ENCODE measurements at places on chromosomes 6 and 20.

DNA sequence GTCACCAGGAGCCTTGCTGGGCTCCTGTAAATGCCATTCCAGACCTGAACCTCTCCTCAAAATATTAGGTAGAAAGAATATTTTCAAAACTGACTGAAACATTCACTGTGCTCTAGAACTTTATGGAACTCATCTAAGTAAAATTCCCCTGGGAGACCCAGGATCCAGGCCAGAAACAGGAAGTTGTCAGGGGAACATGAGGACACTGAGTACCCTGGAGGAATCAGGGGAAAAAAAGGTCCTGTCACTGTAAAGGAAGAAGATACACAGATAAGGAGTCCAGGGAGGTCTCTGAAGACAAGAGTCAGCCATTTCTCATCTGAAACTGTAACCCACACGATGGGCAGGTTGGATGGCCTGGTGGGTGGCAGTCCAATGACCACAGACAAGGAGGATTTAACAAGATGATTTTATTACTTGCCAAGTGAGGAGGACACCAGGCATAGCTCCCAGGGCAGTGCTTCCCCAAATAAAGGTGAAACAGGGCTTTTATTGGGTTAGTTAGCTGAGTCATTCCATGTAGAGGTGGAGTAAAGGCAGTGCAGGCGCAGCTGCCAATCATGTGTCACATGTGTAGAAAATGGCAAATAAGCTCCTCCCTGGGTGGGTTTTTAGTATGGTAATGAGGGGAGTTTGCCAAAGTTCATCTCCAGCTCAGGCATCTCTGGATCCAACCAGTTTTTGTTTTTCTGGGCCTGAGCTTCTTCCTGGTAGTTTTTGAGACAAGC lies 138.5 kb downstream of the RCAN2 start:
- no peak for DNase-seq

DNA sequence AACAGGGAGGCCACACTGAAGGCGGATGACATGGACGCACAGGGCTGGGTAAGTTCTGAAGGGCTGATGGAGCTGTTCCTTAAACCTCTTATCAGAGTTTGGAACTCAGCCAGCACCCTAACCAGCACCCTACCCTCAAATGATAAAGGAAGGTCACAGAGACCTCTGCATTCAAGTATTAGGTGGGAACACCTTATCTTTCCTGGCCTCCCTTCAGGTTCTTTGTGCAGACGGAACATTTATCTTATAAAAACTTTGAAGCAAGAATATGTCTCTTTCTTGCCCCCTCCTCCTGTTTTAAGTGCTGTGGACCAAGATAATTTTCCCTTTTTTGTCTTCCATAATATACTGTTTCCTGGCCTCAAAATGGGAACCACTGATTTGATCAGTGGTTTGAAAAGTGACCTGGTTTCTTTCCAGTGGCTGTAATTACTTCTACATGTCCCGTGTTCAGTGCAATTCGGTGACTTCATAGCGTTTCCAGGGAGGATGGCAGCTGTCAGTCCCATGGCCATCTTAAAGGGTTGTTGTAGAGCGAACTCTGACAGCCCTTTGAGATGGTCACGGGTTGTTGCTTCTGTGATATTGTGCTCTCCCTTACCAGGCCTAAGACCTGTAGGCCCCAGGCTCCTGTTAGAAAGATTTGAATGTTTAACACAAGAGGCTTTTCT lies 213.2 kb upstream of the MYLIP start:
- no peak for DNase-seq

GRCh38 chr6:335572-335971 lies 43.3 kb downstream of the DUSP22 start:
- DNase-seq, result no peak

DNA sequence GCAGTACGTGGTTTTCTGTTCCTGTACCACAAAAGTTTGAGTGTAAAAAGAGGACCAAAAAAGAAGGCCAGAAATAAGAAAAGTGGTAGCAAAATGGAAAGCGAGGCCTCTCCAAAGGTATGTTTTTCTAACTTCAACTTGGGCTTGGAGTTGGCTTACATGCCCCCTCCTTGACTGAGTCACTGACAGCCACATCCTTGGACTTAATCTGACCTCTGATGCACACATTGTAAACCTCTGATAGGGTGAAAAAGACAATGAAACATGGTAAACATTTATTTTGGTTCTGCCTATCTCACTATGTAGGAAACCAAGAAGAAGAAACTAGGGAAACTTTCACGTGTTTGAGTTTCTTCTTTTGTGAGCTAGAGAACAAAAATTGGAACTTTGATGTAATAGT lies 503.2 kb upstream of the ID4 start:
- no peak for DNase-seq

DNA sequence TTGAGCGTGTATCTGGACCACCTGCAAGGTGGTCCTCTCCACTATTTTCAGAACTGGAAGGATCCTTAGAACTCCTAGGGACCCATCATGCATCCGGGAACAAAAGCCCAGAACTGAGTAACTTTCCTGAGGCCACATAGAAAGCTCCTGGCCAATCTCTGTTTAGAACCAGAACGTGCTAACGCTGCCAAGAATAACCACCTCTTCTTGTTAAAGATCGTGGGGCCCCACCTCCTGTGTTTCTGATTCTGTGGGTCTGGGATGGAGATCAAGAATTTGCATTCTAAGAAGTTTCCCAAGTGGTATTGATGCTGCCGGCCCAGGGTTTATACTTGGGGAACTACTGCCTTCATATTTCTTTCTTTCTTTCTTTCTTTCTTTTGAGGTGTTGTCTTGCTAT lies 13.3 kb downstream of the CD40 start:
- no peak for DNase-seq

DNA sequence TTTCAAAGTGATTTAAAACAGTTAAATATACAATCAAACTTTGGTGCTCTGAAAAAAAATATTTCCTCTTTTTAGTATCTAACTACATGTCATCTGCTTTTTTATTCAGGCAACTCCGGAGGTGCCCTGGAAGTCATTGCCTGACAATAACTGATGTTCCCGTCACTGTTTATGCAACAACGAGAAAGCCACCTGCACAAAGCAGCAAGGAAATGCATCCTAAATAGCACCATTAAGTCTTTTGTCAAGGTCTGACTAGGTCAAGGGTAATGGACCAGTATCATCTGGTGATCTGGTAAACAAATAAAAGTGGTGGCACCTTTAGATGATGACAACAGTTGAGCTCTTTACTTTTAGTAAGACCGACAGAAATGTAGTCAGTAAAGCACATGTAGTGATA lies 13.2 kb downstream of the FAM229B start:
- no peak for DNase-seq

DNA sequence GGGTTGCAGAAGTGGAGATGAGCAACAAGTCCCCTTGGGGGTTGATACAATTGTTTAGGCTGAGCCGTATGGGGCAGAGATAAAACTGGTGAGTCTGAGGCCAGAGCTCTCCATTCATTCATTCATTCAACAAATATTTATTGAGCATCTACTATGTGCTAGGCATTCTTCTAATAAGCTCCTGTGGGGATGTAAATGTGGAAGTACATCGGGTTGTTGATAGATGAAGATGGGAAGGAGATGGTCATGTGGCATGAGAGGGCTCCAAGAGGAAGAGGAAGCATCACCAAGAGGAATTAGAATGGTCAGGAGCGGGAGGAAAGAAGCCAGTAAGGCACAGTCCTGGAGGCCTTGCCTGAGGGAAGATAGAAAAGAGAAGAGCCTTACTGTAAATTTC lies 98.7 kb upstream of the MLN start:
- DNase-seq, result no peak

- DNase-seq, result no peak
These were observed 135.0 kb upstream of the MAN1A1 start for GRCh38 chr6:119484598-119484997.

GRCh38 chr6:110543106-110543505 lies 66.7 kb upstream of the SLC22A16 start:
- DNase-seq, result no peak

GRCh38 chr6:56759521-56759920 lies 116.8 kb upstream of the DST start:
- DNase-seq, result no peak

DNA sequence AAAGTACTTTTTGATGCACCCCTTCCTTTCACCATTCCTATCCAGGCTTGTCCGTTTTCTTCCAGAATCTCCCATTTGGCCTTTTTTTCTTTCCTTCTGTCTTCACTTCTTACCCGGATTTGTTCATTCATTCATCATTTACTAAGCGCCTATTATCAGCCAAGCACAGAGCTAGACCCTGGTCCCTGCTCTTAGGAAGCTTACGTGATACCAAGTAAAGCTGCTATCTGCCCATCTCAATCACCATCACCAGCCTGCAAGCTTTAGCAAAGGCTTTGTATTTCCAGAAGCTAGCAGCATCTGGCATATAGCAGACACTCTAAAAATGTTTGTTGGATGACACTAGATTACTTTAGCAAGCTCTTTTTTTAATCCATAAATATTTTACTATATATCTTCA lies 4.8 kb downstream of the NDRG3 start:
- DNase-seq, result no peak

- no peak for DNase-seq
These were observed 70.8 kb upstream of the SLC22A23 start for GRCh38 chr6:3527651-3527977.

GRCh38 chr20:36150847-36151539 lies 3.5 kb upstream of the EPB41L1 start:
- no peak for DNase-seq

GRCh38 chr20:63036291-63036690 lies 29.5 kb upstream of the BHLHE23 start:
- DNase-seq, result no peak

GRCh38 chr20:49594931-49595315 lies 27.0 kb upstream of the PTGIS start:
- no peak for DNase-seq

- no peak for DNase-seq
These were observed 186.1 kb downstream of the LAMA2 start for GRCh38 chr6:129069006-129069405.

DNA sequence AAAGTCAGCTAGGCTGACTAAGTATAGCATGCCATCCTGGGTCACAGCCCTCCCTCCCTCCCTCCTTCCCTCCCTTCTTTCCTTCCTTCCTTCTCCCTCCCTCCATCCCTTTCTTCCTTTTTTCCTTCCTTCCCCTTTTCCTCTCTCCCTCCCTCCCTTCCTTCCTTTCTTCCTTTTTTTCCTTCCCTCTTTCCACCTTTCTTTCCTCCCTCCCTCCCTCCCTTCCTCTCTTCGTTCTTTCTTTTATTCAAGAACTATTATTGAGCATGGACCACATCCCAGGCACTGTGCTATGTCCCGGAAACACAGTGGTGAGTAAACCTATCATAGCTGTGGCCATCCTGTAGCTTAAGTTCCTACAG lies 106.2 kb upstream of the BACH2 start:
- DNase-seq, result no peak

DNA sequence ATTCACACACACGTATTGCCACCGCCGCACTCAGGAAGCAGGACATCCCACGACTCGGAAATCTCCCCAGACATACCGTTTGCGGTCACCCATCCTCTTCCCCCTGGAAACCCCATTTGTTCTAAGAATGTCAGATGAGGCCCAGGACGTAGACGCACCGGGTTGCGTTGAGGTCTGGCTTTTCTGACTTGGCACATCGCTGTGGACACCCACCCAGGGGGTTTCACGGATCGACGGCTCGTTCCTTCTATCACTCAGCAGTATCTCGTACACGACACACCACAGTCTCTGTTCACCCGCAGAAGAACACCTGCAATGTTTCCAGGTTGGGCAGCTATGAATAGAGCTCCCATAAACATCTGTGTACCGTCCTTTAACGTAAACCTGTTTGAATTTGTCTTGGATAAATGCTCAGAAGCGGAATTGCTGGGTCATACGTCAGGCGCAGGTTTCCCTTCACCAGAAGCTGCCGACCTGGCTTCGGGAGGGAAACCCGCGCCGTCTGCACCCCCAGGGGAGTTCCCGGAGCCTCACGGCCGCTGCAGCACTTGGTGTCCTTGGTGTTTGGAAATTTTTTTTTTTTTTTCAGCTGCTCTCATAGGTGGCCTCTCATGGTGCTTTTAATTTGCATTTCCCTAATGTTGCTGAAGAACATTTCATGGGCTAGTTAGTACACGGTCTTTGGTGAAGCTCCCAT lies 9.3 kb upstream of the EEF1A2 start:
- DNase-seq, result no peak

DNA sequence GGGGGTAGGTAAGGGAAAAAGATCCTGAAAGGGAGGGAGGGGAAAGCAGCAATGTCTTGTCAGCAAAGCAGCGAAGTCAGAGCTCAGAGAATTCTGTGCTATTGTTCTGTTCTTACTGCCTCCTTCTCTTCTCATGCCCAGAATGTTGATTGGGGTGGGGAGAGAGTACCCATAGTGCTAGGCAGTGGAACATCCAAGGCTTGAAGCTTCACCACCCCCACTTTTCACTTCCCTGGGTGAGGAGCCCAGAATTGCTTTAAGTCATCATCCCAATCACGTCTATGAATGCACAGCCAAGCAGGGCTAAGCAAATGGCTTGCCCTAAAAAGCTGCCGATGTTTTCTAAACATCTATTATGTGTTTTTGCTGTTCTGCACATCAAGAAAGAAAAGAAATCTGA lies 16.5 kb downstream of the REPS1 start:
- DNase-seq, result no peak

DNA sequence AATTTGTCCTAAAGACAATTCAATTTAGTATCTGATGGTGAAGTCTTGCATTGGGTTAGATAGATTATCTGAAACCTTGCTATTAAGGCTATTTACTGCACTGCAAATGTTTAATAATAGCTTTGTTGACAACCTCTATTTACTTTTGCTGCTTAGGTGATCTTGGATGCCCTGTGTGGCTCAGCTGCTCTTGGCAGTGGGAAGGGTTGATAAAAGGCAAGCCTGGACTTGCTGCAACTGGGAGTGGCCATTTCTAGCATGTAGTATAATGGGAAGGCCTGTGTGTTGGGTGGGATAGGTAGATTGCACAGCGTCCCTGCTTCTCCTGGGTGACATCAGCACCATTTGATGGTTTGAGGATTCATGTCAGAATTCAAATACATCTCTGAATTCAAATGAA lies 49.1 kb downstream of the ARMC2 start:
- no peak for DNase-seq

DNA sequence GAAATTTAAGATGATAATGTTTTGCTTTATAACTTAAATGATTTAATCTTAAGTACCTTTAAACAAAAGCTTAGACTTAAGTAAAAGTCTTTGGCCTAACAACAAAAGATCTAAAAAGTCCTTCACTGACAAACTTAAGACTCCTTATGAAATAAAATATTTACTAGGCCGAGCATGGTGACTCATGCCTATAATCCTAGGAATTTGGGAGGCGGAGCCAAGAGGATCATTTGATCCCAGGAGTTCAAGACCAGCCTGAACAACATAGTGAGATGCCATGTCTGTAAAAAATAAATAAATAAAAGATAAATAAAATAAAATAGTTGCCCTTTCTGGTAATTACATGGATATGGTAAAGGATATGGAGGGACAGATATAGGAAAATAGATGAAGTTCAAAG lies 12.4 kb downstream of the KATNA1 start:
- DNase-seq, result no peak

DNA sequence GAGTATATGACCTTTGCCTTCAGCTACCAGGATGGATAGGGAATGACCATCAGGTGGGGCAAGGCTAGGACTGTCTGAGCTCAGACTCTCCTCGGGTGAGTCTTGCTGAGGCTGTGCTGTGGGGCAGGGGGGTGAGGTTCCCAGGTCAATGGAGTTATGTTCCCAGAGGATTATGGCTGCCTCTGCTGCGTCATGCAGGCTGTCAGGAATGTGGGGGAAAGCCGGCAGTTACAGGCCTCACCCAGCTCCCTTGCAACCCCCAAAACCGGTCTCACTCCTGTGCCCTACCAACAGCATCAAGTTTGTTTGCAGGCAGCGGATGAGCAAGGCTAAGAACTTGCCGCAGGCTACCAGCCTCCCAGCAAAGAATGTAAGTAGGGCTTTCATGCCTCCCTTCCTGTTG lies 93.5 kb downstream of the ESR1 start:
- DNase-seq, result no peak

GRCh38 chr20:45039475-45039820 lies 61.5 kb downstream of the KCNS1 start:
- DNase-seq, result no peak

Data from GM19239 (cell line).